ENCODE measurements at places on chromosomes 5 and 9.

DNA sequence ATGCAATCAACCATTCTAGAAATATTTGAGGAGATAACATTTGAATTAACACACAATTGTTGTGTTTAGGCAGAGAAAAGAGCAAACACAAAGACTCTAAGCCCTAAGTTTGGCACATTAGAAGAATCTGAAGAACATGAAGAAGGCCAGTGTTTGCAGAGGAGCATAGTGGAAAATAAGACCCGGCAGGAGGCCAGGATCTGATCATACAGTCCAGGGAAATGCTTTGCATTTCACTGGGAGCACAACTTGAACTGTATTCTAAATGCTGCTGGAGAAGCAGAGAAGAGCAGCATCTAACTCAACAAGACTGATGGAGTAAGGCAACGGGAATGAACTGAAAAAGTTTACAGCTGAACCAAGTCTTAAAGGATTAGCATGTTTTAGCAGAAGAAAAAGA is 463.4 kb downstream of the ZNF608 start:
- no peak for DNase-seq

DNA sequence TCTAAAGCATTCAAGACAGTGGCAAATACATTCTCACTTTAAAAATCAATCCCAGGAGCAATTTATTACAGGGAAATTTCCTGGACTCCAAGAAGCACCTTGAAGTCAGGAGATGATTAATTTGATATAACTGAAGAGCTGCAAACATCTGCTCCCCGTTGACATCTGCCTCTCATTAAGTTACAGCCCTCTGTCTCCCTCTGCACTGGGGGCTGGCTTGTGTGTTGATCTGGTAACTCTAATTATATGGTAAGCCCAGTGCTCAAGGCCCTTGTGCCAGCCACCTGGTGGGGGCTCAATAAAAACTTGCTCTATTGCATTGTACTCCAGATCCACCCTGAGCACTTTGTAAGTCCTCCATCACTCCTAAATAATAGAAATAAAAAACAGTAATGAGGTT is 131.1 kb upstream of the ZNF462 start:
- DNase-seq: no peak

DNA sequence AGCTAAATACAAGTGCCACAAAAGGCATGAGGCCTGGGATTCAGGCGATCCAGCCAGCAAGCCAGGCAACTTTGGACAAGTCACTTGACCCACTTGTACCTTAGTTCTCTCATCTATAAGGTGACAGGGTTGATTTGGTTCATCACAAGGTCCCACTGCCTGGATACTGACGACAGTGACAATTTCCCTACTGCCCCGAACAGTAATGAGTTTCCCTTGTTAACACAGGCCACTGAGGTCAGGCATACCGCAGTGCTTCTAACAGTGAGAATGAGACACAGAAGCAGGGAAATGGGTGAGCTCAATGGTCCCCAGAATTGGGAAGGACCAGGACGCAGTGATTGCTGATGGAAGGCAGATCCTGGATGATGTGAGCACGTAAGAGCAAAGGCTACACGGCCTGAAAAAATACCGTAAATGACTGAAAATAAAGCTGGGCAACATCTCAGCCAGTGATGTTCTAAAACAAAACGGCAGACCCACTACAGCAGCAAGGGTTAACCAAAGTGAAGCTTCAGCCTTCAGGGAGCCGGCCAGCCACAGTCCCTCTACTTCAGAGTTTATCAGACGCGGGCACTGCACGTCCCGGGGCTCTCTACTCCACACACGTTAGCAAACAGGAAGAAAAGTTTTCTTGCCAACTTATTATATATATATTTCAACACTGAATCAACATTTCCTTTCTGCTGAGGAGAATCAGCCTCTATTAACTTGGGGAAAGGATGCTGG is 846 bp downstream of the MGAT1 start:
- no peak for DNase-seq

DNA sequence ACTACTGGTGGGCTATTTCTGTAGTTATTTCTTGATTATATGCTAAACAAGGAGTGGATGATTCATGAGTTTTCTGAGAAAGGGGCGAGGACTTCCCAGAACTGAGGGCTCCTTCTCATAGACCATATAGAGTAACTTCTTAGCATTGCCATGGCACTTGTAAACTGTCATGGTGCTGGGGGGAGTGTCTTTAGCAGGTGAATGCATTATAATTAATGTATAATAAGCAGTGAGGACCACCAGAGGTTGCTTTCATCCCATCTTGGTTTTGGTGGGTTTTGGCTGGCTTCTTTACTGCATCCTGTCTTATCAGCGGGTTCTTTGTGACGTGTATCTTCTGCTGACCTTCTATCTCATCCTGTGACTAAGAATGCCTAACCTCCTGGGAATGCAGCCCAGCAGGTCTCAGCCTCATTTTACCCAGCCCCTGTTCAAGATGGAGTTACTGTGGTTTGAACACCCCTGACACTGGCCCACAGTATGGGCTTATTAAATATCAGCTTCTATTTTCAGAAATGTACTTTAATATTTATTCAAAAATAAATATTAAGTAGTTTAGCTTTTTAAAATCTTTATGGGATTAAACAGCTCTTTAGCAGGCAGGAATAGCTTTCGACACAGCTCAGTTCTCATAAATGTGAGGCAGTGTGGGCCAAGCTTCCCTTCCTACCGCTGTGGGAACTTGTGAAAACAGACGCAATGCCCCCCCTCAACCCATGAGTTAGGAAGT is 44.4 kb downstream of the GALNT12 start:
- DNase-seq: peak; percentile 13

GRCh38 chr5:95712347-95712958 is 18.7 kb upstream of the RHOBTB3 start:
- DNase-seq: peak; percentile 48

GRCh38 chr5:24621792-24622191 is 23.0 kb downstream of the CDH10 start:
- DNase-seq: no peak

DNA sequence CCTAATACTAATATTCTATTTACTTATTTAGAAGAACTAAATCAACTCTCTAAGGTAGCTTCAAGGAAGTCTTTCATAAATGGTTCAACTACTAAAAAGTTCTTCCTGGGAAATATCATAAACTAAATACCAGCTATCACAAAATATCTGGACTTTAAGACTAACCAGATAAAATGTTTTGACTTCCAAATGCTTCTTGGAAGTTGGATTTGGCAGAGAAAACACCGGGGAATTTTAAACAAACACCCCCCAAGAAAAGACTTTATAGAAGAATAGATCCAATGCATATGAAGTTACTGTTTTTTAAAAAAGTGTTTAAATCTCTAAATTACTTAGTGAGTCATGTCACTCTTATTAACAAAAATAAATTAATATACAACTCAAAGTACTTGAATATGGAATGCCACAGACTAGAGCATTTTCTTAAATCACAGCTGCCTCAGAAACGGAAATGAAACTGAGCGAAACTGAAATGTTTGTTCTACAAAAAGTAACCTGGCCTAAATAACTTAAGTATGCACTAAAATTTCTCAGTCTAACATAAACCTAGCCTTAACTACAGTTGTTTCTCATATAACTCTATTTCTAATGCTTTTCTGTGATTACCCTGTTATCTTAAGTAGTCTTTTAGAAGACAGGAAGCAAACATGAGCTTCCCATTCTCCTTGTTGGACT is 6.8 kb downstream of the ABCA1 start:
- no peak for DNase-seq

DNA sequence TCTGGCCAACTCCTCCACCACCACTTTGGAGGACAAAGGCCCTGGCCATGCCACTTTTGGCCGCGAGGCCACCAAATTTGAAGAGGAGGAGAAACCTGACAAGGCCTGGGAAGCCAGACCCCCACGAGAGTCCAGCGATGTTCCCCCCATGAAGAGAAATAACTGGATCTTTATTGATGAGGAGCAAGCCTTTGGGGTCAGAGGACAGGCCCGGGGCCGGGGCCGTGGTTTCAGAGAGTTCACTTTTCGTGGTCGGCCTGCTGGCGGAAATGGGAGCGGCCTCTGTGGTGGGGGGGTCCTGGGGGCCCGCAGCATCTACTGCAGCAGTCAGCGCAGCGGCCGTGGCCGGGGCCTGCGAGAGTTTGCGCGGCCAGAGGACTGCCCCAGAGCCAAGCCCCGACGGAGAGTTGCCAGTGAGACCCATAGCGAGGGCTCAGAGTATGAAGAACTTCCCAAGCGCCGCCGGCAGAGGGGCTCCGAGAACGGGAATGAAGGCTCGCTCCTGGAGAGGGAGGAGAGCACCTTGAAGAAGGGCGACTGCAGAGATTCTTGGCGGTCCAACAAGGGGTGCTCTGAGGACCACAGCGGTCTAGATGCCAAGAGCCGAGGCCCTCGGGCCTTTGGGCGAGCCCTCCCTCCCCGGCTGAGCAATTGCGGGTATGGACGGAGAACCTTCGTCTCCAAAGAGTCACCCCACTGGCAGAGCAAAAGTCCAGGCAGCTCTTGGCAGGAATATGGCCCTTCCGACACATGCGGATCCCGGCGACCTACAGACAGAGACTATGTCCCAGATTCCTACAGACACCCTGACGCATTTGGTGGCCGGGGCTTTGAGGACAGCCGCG is 27.4 kb upstream of the POMT1 start:
- no peak for DNase-seq

DNA sequence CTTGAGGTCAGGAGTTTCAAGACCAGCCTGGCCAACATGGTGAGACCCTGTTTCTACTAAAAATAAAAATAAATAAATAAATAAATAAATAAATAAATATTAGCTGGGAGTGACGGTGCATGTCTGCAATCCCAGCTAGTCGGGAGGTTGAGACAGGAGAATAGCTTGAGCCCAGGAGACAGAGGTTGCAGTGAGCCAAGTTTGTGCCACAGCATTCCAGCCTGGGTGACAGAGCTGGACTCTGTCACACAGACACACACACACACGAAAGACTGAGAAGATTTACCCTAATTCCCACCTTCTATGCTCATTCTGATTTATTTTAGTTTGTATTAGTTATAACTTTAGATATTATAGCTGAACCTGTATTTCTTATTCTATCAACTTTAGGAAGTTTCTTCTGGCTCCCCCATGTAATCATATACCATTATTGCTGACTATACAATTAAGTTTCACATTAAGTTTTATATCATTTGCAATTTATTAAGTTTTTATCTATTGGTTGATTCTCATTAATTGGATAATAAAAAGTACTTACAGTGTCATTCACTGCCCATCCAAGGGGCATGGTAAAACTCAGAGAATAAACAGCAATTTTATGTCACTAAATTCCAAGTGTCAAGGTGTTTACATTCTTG is 20.8 kb downstream of the ABHD17B start:
- no peak for DNase-seq

DNA sequence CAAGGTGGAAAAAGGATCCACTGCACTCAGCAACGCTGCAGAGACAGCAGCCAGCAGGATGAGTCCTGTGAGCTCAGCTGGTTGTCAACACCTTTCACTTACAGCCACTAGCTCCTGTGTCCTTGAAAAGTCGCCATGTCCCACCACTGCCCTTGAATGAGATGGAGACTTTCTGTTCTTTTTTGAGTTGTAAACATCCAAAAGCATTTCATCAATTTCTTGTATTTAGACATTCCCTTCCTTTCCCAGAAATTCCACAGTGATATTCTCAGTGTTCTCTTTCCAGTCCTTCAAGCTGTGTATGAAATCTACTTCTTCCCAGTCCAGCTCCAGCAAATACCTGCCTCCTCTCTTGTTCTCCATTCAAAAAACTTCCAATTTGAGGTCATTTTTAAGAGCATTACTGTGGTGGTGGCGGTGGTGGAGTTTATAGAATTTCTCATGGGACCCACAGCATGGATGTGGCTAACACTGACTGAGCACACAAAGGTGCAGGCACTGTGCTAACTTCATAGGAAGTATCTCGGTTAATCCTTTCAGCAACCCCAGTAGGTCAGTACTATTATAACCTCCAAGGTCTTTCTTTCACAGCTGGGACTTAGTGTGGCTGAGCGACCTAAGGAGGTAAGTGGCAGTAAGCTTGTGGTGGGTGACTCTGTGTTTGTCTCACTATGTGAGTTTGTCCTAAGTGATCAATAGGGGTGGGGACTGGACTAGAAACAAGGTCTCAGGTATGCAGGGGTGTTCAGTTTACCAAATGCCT is 15.0 kb upstream of the GPX3 start:
- DNase-seq: no peak

GRCh38 chr5:151221574-151221973 is 2.3 kb downstream of the CCDC69 start:
- DNase-seq: no peak

DNA sequence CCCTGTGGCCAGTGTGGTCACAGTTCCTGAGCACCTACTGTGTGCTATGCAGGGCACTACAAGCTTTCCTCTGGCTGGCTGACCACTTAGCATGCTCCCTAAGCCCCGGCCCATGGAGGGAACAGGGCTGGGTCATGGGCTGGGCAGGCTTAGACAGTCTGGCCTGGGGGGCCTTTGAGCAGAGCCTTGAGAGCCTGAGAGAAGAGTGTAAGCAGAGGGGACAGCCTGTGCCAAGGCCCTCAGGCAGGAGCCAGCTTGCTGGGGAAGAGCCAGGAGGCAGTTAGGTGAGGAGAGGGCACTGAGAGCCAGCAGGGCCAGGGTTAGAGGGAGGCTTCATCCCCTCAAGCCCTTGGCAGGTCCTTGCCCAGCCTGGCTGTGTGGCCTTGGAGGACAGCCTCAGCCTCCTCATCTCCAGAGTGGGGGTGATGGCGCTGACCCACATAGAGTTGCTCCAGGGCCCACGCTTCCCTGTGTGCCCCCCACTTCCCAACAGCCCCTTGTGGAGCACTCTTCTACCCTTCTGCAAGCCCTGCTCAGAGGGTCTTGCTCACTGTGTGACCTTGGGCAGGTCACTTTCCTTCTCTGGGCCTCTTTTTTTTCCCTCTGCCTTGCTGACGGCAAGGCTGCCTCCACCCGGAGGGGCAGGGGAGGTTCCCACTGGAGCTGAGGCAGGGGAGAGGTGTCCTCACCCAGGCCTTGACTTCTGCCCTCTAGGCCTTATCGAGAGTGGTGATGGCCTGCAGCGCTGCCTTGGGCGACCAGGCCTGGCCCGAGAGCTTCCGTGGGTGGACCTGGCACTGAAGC is 107.1 kb downstream of the PHF2 start:
- DNase-seq: no peak

GRCh38 chr5:1103505-1104326 is 8.1 kb downstream of the SLC12A7 start:
- no peak for DNase-seq

DNA sequence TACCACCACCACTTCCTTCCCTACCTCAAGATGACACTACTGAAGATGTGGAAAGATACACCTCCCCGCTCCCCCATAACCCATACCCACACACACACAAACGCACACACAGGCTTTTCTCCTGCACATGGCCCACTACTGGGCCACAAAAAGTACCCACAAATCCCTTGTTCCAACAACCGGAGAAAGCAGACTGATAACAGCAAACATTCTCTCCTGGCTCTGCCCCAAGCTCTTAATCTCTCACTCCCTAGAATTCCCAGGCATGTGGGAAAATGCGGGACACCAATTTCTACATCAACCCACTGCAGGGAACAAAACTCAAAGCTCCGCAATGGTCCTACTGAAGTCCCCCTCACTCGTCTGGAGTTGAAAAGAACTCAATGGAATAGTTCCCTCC is 611.0 kb upstream of the KLF4 start:
- no peak for DNase-seq

- DNase-seq: no peak
Measured at GRCh38 chr5:93384026-93384425, 197.0 kb downstream of the NR2F1-AS1 start.
